Endothelial cell of coronary artery (primary cell): ENCODE measurements at places on chromosomes 1 and 21. TPM values are rescaled to one million over a fixed set of nuclear protein-coding genes. Genes with fewer than 3 reads are reported as not detected.

Gene ATP6V1G3
- total RNA-seq = not detected in 2 replicates

Gene SELENBP1
- total RNA-seq = 5.5 and 12.2 TPM in 2 replicates

Gene CLDN8
- total RNA-seq = not detected in 2 replicates

Gene FASLG
- not detected in 2 replicates for total RNA-seq

Gene EDARADD
- 0.19 TPM in 1 of 2 replicates, not detected in the other for total RNA-seq

Gene FMN2
- 0.28 TPM in 1 of 2 replicates, not detected in the other for total RNA-seq

Gene CAP1
- 458 and 534 TPM in 2 replicates for total RNA-seq
